Regular cardiac myocyte (primary cell): ENCODE measurements at places on chromosomes 5 and 9. TPM values are rescaled to one million over a fixed set of nuclear protein-coding genes. Genes with fewer than 3 reads are reported as not detected.

CARTPT gene
- total RNA-seq: not detected in 2 replicates

C5orf63 gene
- total RNA-seq: 1.7 and 2.1 TPM in 2 replicates

CER1 gene
- not detected in 2 replicates for total RNA-seq

GPR151 gene
- not detected in 2 replicates for total RNA-seq

HSPB3 gene
- 0.56 TPM in 1 of 2 replicates, not detected in the other for total RNA-seq

SLC46A2 gene
- not detected in 2 replicates for total RNA-seq

GABRA6 gene
- not detected in 2 replicates for total RNA-seq

ZSWIM6 gene
- 10.0 and 11.8 TPM in 2 replicates for total RNA-seq

ANKRD34B gene
- not detected in 2 replicates for total RNA-seq

ADAMTS19 gene
- under 0.01 and 0.28 TPM in 2 replicates for total RNA-seq

FBP2 gene
- total RNA-seq: not detected in 2 replicates

ITK gene
- under 0.01 TPM in 1 of 2 replicates, not detected in the other for total RNA-seq

GLIPR2 gene
- total RNA-seq: 31.3 and 41.4 TPM in 2 replicates

GPR150 gene
- 0.96 and 2.5 TPM in 2 replicates for total RNA-seq

SLC36A3 gene
- not detected in 2 replicates for total RNA-seq

SV2C gene
- under 0.01 TPM in 1 of 2 replicates, not detected in the other for total RNA-seq
